ENCODE measurements at places on chromosomes 3 and 15.

GRCh38 chr3:58013973-58014649 is 5.9 kb downstream of the FLNB start:
- DNase-seq = no peak

DNA sequence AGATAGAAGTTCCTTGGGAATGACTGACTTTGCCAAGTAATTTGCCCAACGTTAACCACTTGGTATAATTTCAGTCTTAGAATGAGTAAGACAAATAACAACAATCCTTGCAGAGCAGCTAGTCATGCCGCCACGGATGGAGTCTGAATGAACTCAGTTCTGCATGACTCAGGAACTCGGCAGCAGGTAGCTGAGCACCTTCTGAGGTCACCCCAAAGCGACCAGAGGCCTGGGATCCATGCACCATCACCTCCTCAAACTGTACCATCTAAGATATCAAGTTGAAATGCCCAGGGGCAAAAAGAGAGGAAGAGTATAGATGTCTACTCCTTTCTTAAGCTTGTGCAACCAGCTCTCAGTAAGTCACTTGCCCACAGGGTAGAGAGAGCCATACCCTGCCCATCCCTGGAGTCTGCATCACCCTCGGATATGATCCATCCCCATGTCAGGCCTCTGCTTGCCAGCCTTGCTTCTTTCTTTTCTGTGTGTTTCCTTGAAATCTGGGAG is 8.5 kb upstream of the CDCP1 start:
- no peak for DNase-seq

GRCh38 chr3:79016587-79017376 is 751.0 kb downstream of the ROBO1 start:
- no peak for DNase-seq

- DNase-seq = no peak
Observed at GRCh38 chr15:71231758-71232157, 116.5 kb downstream of the THSD4 start.

DNA sequence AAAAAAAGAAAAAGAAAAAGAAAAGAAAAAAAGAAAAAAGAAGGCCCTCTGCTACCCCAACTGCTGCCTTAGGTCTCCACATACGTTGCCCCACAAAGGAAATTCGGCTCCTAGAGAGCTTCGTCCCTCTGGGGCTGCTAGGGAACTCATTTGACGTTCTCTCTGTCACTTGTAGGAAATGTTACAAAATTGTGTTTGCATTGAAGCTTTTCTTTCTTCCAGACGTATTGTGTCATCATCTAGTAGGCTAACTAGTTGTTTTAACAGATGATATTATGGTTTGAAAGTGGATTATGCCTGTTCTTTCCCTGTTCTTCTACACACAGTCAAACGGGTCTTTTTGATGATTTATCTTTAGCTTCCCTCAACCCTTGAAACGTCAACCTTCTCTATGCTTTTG is 125.3 kb downstream of the BDH1 start:
- no peak for DNase-seq

DNA sequence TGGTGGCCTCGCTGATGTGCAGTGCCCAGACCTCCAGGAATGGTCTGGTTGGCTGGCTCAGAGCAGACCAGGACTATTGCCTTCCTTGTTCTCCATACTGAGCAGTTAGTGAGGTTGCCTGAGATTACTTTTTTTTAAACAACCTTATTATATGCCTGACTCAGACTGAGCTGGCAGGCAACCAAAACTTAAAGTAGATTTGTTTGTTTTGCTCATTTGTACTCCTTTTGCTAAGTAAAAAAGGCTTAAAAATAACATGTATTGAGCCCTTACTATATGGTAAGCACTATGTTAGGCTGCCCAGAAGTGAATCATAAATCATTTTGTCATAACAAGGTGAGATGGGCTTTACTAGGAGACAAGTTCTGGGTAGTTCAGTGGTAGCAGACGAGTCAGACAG is 92.4 kb downstream of the GHSR start:
- DNase-seq = no peak

DNA sequence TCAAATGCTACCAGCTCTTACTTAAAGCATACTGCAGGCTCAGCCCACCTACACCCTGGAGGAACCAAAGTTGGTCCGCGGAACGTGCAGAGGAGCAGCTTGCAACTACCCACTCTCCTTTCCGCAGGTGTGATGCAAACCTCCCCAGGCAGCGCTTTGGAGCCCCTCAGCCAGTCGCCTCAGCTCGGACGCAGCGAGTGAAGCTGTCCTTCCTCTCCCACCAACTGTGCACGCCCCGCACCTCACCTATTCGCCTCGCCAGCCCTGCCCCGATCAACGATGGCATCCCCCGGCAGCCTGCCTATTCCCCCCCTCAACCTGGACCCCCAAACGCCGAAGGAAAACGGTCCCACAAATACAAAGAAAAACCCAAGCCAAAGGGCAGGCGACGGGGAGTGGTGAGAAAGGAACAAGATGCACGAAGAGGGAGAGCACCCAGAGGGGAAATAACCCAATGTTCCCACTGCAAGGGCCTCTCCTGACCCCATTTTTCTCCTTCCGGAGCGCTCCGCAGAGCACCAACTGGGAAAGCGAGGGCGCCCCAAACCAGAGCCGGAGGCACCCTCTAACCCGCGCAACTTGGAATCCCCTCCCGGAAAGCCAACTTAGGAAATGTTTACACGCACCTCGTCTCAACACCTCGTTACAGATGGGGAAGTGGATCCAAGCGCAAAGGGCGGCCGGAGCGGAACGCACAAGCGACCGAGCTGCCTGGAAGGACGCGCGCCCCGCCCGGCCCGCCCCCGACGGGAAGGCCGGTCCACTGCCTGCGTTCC is 665 bp downstream of the GLB1 start:
- DNase-seq = peak; percentile 20

- DNase-seq = no peak
Observed at GRCh38 chr3:82261013-82261412, 499.6 kb upstream of the GBE1 start.

- DNase-seq = no peak
Observed at GRCh38 chr15:97804950-97805349, 155.6 kb upstream of the ARRDC4 start.

GRCh38 chr15:81336568-81336967 is 12.6 kb upstream of the STARD5 start:
- DNase-seq = no peak

GRCh38 chr3:102699819-102700140 is 265.0 kb downstream of the ZPLD1 start:
- no peak for DNase-seq

GRCh38 chr15:67024998-67025368 is 40.4 kb upstream of the SMAD3 start:
- no peak for DNase-seq

- no peak for DNase-seq
Observed at GRCh38 chr15:69606921-69607500, 154.4 kb downstream of the RPLP1 start.

GRCh38 chr15:88938802-88939485 is 25.8 kb upstream of the MFGE8 start:
- no peak for DNase-seq

GRCh38 chr3:108088697-108089096 is 2.1 kb downstream of the CD47 start:
- DNase-seq = no peak

DNA sequence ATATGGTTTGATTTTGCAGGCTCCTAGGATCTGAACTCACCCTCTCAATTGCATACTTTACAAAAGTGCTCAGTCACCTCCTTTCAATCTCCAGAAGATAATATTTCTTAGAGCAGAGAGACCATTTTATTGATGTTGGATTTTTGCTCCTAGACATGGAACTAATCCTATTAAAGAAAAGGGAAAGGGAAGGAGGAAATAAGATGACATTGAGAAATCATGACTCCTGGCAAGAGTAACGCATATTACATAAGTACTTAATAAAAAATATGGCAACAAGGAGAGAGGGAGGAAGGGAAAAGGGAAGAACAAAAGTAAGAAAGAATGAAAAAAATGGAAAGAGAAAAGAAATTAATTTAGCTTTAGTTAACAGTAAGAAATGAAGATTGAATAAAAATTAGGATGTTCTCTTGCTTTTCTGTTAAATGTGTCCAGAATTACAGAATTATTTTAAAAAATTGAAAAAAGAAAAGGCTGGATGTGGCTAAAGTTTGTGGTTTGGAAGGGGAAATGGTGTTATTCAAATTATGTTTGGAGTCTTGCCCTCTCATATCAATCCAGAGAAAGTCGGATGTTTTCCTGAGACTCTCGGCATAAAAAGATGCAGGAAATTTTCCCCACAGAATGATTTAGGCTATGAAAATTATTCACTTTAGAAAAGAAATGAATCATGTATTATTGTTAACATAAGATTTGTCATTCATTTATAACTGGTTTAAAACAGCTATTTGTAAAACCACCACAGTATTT is 474.0 kb downstream of the FGF12 start:
- DNase-seq = no peak

DNA sequence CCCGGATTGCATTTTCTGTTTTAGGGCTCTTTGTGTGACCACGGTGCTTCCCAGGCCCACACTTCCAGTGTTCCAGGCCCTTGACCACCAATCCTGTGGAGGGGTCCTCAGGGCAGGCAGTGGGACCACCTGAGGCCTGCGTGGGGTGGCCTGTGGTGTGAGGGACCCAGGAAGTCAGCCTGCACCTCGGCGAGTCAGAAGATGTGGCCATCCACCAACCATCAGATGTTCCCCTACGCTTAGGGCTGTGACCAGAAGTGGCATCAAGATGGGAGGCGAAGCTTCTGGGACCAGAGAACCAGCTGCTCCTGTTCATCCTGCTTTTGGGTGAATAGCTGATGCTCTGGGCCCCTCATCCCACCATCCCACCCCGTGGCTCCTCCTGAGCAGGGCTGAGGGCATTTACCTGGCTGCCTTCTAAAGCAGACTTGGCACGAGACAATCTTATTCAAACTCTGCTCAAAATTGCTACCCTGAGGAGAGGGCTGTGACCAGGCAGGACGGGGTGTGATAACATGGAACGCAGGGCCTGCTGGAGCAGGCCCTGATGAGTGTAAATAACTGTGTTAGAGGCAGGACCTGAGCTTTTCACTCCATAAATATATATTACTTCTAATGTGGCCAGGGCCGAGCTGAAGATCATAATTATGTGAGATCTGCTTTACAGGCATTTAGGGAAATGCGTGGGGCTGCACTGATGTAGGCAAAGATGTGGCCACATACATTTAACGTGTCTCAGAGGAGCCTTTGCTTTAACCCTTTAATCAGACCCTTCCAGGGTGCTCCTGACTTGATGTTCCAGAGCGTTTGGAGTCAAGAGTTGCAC is 28.8 kb downstream of the SMAD3 start:
- DNase-seq = no peak

GRCh38 chr15:90031231-90031791 is 30.2 kb downstream of the ZNF710 start:
- no peak for DNase-seq

All from stimulated activated CD4-positive, alpha-beta T cell treated with anti-CD3 and anti-CD28 coated beads, Interleukin-2, amount 100 ng/mL, for 48 hours (primary cell).